Hippocampal formation (tissue), 2 donors: ENCODE measurements at places on chromosomes 3 and 15.

GRCh38 chr15:77546050-77546501 lies 86.6 kb downstream of the LINGO1 start:
- no peak for DNase-seq

DNA sequence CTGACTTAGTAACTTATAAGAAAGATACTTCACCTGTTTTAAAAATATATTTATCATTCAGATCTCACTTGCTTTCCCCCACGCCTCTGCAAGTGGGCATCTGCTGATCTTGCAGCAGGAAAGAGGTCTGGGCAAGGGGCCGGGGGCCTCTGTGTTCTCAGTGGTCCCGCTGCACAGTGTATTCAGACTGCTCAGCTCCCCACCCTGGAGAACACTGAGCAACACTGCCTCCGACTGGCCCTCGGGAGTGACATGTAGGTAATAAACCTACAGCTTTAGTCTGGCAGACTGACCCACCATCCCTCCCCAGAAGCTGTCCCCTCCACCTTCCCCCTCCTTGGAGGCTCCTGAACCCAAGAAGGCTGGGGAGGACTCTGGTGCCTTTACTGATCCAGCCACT lies 43.8 kb downstream of the GABRB3 start:
- DNase-seq = no peak

DNA sequence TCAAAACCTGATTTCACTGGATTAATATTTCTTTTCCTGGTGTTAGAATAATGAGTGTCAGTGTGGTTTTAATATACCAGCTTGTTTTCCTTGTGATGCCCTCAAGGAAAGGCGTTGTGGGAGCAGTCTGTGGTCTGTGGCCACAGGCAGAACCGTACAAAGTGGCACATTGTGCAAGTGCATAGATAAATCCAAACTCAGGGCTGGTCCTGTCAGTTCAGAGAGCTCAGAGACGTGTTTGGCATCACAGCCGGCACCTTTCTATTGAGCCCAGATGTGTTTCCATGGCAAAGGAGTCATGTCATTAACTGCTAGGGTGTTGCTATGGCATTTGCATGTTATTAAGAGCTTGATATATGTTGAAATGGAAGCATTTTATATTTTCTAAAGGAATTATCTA lies 289.9 kb upstream of the RASGRP1 start:
- no peak for DNase-seq

GRCh38 chr3:189188466-189188865 lies 16.7 kb downstream of the TPRG1 start:
- no peak for DNase-seq

DNA sequence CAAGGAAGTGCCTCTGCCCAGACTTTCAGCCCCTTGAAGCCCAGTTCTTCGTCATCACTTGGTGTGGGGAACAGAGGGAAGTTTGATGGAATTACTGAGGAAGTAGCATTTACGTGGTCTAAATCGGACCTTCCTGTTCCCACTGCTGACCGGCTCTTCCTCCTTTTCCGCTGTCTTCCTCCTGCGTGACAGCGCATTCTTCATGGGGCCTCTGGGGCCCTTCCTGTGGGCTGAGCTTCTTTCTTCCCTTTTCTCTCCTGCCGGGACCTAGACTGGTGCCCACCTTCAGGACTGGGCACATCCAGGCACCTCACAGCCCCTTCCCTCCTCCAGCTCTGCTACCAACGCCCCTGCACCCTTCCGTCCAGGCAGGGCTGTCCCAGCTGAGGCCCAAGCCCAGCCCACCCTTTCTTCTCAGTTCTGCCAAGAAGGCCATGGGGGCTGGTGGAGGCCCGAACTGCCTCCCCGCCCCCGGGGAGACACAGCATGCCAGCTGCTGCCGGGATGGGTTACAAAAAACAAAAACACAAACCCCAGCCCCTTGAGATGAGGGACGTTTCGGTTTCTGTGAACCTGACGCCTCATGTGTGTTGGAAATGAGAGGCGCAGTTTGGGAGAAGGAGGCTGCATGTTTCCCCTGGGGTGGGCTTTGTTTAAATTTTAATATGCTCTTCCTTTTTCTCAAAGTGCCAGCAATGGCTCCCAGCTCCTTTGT lies 19.1 kb downstream of the ZNF710 start:
- DNase-seq = no peak

DNA sequence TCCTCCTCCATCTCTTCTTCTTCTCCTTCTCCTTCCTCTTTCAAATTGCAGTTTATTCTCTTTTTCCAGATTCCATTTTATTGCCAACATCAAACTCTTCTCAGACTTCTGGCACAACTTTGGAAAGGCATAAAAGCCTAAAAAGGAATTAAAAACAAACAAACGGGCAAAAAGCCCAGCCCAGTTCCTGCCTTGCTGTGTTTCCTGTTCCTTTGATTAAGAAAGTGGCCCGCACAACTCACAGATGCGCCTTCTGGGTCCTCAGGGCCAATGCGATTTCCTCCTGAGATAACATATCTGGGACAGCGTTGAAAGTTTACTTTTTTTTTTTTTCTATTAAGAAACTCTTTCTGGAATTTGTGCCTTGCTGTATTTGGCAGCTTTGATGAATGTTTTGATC lies 158.7 kb upstream of the UBE3A start:
- DNase-seq = no peak

DNA sequence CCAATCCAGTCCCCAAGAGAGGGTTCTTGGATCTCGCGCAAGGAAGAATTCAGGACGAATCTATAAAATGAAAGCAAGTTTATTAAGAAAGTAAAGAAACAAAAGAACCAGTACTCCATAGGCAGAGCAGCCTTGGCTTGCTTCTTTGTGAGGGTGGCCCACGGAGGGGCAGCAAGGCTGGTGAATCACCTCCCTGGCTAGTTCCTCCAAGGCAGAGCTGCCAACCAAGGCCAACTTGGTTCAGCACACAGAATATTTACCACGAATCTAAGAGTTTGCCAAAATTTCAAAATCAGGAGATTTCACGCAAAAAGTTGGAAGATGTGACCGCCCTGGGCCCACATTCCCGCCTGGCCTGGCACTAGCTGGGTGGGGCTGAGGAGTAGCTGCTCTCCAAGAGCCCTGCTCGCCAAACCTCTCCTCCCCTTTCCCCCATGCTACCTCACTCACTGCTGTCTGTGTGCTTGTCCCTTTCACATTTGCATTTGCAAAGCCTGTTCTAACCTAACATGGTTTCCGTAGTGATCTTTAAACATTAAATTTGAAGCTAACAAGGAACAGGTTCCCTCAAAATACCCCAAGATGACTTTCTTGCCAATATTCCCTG lies 26.2 kb upstream of the DCUN1D1 start:
- no peak for DNase-seq

- no peak for DNase-seq
These were observed 97.7 kb upstream of the WNT5A start for GRCh38 chr3:55584716-55585368.

GRCh38 chr3:123682781-123683504 lies 98.1 kb upstream of the HACD2 start:
- DNase-seq = no peak

DNA sequence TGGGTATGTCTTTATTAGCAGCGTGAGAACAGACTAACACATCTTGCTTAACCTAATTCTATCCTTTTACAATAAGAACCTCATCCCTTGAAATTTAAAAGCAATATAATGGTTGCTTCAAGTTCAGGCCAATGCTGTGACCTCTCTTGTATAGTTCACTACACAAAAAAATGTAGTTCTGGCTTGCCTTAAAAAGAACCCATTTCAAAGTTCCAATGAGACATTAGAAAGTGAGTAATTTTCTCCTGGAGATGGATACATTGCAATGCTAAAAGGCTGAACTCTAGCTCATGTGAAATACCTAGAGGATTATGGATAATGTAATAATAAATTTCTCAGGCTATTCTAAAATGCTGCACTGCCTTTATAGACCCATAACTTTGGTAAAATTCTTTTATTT lies 47.8 kb downstream of the ATP13A4 start:
- DNase-seq = no peak

DNA sequence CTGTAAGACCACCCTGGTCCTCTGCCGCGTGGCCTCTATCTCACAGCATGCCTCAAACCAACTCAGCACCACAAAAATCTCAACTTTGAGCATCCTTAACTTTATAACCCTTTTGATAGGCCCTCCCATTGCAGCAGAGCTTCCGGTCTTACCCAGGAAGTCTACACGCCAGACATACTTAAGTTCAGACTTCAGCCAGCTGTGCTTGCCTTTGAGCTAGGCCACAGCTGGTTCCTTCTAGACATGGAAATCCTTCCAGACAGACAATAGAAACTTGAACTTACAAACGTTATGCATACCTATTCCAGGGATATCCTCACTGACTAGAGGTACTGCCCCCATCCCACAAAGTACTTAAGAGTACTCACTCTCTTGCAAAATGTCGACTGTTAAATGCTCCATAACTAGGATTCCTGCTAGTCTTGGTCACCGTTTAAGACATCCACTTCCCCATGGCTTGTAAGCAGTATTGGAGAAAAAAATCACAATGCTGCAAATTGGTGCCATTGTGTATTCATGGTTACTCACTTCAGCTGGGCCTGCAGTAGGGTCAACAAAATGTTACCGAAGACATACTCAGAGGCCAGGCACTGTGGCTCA lies 183.5 kb downstream of the TBL1XR1 start:
- DNase-seq = no peak

DNA sequence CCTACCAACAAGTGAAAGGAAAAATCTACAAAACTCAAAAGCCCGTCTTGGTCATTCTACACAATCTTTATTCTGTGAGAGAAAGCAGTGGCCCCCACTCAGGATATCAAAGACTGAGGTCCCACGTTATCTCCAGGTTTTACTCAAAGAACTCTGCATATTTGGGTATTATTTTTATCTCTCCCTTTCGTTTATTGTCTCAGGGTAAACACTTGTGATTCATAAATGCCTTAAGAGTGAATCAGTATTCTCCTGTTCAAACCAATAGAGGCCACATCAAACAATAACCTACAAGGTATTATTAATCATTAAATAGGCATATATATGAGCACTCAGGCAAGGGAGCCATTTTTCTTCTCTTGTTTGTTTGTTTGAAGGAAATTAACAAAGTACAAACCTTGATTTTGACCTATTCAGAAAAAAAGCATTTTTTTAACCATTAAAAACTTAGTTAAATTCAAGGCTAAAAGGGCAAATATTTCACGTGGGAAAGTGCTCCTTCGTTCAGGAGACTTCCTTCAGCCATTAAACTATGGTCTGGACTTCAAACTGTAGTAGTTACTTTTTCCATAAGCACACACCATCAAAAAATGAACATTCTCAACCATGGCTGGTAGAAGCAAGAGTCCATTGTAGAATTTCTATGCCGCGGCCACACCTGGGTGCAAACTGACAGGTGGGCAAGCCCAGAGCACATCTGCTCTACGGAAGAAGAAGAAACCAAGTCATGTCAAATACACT lies 13.9 kb upstream of the HES1 start:
- DNase-seq = no peak

DNA sequence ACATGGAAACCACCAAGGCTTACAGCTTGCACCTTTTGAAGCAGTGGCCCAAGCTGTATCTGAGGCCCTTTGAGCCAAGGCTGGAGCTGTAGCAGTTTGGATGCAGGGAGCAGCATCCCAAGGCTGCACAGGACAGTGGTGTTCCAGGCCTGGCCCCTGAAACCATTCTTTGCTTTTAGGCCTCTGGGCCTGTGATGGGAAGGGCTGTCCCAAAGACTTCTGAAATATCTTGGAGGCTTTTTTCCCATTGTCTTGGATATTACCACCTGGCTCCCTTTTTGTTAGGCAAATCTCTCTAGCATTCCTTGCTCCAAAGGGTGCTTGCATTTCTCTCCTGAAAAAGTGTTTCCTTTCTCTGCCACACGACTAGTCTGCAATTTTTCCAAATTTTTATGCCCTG lies 302.8 kb upstream of the MDFIC2 start:
- DNase-seq = no peak

GRCh38 chr3:143123353-143123984 lies 3.9 kb downstream of the CHST2 start:
- DNase-seq = no peak

DNA sequence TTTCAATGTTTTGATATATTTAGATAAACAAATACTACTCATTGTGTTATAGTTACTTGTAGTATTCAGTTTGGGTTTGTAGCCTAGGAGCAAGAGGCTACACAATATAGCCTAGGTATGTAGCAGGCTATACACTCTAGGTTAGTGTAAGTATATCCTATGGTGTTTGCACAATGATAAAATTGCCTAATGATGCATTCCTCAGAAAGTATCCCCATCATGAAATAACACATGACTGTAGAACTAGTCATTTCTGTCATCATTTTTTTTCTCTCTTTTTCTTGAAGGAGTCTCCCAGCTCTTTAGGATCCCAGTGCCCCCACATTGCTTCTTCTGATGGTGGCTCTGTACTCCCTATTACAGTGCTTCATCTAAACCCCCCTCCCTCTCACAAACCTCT lies 157.7 kb upstream of the CADPS start:
- no peak for DNase-seq

DNA sequence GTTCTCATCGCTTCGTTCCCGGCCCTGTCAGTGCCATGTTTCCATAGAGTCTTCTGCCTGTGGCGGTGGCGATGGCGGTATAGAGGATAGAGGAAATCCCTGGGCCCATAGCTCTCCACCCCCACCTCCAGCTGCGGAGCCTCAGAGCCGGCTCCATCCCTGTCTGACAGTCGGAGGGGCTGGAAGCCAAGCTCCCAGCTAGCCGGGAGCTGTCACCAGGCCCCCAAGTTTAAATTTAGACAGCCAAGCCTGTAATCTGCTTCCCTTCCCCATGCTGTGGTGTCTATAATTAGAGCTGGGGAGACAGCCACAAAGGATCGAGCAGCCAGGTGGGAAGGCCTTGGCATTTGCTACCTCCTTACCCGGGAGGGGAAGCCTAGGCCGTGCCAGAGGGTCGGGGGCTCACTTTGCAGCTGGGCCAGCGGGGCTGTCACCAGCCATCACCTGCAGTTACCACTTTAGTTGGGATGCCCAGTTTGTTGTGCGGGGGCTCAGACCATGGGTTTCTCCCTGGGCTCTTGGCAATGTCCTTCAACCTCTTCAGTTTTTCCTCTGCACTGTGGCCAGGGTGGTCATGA lies 56.3 kb upstream of the SEC13 start:
- DNase-seq = peak; percentile 22

DNA sequence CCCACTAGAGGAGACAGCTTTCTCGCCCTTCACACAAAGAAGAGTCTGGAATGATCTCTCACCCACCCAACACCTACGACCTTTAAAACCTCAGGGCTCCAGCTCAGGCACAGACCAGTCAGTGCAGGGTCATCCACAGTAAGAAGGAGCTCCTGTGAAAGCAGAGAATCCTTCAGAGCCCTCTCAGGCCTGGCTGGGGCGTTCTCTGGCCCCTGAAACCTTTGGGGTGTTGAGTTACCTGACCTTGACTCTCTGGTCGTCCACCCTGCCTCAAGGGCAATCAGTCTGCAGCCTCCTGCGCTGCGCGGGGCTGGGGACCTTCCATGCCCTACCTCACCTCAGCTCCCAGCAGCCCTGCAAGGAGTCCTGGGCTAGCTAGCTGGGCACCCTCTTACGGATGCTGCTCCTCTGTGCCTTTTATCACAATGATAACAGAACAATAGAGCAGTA lies 106.2 kb downstream of the ADCY5 start:
- DNase-seq = no peak

GRCh38 chr3:195773956-195774537 lies 37.7 kb downstream of the MUC4 start:
- DNase-seq = no peak
